ENCODE measurements at places on chromosomes 16 and 17.

- peak; percentile 95 for DNase-seq
Measured at GRCh38 chr17:15185625-15185991, 79.5 kb downstream of the PMP22 start.

- peak; percentile 22 for DNase-seq
Measured at GRCh38 chr17:42135664-42136653, 13.4 kb downstream of the HSPB9 start.

GRCh38 chr16:69195369-69196029 lies 8.5 kb downstream of the SNTB2 start:
- DNase-seq, result no peak

- DNase-seq, result no peak
Measured at GRCh38 chr17:70775679-70776078, 606.3 kb downstream of the KCNJ2 start.

DNA sequence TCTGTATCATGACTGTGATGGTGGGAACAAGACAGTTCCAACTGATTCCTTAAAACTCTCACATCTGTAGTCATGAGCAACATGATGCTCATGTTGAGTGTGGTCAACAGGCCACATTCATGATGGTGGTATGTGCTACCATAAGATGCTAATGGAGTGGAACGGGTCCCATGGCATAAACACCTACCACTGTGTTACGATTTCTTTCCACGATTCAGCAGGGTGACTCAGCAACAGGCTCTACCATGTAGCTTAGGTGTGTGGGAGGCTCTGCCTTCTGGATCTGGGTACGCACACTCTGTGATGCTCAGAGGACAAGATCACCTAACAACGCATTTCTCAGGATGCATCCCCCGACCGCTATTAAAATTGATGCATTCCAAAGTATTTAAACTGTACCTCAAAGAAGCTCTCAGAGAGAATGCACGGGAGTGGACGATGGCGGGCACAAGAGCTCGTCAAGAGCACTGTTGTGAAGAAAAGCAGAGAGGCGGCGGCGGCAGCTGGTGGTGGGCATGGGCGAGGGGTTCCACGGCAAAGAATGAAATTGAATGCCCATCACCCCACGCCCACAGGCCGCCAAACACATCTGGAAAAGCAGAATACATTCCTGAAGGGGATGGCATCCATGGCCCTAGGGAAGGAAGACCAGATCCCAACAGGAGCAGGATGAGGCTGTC lies 133.3 kb downstream of the ZNF778 start:
- DNase-seq, result no peak

DNA sequence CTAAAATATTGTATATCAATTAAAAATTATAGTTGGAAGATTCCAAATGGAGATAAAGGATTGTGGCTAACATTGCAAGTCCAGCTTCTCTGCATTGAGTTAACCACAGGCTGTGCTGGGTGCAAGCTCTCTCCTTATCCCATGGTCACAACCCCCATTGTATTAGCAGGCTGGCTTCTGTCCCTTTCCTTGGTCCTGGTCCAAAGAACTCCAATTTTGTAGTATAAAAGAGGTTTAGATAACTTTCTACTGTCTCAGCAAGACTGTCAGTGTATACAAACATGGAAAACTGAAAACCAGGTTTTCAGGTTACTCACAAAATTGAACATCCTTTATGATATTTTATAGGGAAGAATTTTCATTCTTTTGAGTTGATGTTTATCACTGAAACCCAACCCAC lies 76.6 kb upstream of the HS3ST3A1 start:
- no peak for DNase-seq

DNA sequence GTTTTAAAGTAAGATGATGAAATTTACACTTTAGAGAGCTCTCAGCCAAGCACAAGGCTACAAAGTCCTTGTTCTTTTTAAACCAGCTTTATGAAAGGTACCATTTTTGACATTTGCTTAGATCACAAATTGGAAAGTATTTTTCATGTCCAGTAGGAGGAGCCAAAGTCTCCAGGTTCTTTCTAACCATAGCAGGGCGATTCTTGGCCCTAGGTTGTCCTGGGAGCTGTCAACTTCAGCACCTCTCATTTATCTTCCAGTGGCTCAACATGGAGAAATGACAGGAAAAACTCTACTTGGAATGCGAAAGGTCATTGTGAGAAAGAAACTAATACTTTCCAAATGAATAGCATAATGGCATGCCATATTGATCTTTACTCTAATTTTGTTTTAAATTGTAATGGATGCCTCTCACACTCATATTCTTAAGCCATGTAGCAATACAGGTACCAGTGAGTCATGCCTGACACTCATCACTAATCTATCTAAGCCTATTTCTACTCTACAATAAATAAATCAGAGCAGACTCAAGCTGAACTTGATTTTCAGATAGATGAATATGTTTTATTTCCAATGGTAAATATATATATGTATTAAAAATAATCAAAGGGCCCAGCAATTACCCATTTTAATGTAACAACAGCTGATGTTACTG lies 919.1 kb upstream of the EEF2KMT start:
- DNase-seq, result peak; percentile 4

DNA sequence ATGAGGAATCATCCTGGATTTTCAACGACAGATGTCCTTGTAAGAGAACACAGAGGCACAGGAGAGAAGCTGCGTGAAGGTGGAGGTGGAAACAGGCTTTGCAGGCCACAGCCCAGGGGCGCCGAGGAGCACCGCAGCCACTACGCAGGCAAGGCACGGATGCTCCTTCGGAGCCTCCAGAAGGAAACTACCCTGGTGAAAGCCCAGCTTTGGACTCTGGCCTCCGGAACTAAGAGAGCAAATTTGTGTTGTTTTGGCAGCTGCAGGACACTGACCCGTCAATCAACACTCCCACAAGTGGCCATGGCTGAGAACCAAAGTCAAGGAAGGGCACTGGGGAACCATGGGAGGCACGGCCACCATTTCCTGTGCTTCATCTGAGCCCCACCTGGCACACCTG lies 3.4 kb downstream of the ARL16 start:
- DNase-seq, result no peak

- DNase-seq, result no peak
Measured at GRCh38 chr17:82490512-82491195, 28.9 kb upstream of the FOXK2 start.

DNA sequence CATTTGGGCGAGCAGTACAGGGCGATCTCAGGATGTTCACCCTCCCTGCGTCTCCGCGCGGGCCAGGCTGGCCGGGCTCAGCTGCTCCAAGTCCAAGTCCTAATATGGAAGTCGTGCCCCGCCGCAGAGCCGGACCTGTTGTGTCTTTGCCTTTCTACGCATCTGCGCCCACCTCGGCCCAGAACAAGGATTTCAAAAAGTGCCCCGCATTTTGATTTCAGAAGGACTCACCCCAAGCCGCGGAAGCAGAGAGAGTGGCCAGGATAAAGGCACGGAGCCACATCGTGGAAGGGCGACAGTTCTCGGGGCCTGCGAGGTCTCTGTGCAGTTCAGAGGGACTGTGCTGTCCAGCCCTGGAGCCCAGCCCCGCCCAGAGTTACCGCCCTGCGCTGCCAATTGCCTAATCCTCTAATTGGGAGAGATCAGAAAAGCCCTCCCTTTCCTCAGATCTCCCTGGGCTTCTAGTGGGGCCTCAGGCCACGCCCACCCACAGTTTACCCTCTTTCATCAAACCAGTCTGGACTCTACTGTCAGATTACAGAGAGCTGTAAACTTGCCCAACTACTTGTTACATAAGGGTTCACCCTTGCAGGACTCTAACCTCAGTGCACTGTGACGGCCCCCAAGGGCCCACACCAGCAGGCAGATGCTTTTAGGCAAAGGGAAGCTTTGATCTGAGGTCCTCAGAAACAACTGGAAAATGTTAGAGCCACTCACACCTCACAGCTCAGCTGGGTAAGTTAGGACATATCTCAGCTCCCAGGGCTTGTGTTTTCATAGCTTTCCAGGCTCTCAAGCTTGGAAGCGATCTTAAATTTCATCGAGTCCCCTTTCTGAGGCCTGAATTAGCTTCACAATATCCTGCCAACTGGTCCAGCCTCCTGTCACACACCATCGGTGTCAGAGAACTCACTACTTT lies at the start of gene CES1:
CES1 (minus strand) TSS at position 324 of the 919 bp plus-strand sequence; CDS start at position 283, 41 bp downstream.
- DNase-seq, result no peak

GRCh38 chr17:44604116-44604761 lies 47.0 kb downstream of the FZD2 start:
- DNase-seq, result peak; percentile 23

- peak; percentile 87 for DNase-seq
Measured at GRCh38 chr16:65119901-65120401, 1.9 kb downstream of the CDH11 start.

DNA sequence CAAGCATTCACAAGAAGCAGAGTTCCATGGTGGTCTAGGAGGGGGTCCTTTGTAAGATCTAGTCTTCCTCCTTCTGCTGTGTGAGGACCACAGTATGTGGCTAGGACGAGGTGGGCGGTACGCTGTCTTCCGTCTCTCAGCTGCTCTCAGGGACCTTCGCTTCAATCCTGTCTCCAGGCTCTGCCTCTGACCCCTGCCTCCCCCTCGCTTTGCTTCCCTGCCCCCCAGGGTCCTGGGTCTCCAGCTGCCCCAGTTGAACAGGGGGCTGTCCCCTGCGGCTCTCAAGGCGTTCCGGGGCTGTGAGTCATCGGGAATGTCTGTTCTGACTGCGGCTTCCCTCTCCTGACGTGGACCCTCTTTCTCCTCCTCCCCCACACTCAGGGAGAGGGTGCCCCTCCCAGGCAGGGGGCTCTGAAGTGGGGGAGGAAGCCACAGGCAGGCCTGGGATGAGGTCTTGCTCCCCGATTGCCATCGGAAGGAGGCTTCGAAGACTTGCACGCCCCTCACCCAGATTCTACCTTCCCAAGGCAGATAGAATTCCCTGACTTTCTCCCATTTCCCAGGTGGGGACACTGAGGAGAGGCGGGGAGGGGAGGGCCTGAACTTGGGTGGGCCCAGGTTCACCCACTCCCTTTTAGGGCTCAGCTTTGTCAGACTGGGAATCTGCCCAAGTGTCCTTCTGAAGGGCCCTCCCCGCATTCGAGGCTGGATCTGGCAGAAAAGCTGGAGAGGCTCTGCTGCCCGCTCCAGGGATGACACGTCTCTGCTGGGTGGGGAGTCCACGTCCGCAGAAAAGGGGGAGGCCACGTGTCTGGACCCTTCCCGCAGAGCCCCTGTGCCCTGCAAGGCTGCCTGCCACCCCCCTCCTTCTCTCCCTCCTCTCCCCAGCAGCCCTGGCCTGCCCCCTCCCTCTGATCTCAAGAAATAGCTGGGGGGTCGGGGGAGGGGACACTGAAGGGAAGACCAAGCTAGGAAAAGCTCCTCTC lies 9.1 kb upstream of the COL1A1 start:
- DNase-seq, result peak; percentile 97

GRCh38 chr17:73760439-73760758 lies 116.2 kb upstream of the SDK2 start:
- no peak for DNase-seq

DNA sequence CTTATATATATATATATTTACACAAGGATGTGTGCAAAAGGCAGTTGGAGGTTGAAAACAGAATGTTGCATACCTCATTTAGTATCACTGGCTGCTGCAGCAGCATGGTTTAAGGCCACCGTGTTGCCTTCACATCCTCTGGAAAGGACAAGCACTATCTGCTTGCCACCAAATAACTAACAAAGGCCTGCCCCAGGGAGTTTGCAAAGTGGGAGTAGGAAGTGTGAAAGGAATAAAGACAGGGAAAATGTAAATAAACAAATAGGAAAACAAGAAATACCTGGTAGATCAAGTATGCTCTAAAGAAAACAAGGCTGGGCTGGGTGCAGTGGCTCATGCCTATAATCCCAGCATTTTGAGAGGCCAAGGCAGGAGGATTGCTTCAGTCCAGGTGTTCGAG lies 33.5 kb upstream of the GFOD2 start:
- no peak for DNase-seq

DNA sequence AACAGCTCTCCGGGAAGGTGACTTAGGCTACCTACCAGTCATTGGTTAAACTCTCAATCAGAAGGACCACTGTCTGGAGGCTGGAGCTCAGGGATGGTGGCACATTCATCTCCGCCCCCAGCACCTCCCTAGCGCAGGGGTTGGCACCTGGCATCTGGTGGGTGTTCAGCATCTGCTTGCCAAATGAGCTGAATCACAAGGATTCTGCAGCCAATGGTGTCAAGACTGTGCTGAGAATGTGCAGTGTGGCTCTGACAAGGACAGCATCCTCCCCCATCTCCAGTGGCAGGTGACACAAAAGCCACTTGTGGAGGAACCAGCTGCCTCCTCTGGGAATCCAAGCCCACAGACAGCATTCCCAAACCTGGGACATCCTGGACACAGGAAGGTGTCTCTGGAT lies 35.2 kb downstream of the PLXDC1 start:
- DNase-seq, result no peak

DNA sequence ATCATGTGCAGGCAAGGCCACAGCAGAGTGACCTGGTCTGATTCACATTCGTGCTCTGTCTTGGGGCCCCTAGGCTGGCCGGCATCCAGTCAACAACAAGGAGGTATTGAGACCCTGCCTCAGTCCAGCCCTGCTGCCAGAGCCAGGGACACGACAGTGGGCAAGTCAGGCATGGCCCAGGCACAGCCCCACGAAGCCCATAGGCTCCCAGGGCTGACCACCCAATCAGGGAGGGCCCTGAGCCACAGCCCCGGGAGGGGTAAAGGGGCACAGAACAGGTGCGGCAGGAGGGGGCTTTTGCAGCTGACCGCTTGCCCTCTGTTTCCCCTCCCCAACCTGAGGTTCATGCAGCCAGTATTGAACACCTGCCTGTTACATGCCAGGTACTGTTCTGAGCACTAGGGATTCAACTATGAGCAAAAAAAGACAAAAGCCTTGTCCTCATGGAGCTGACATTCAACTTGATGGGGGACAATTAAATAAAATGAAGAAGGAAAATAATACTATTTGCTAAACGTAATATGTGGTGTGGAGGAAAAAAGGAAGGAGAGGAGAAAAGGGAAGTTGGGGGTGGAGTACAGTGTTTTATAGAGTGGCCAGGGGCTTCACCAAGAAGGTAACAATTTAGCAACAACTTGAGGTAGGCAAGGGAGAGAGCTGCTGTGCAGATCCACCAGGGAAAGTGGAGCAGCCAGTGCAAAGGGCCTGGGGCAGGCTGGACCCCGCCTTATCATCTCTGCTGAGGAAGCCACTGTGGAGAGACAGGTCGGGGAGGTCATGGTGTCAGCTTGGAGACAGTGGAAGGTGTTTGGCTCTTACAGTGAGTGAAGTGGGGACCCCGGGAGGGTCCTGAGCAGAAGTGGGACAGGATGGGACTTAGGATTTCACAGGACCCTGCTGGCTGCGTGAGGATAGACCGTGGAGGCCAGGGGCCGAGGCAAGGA lies 6.1 kb downstream of the DRC3 start:
- no peak for DNase-seq

- peak; percentile 49 for DNase-seq
Measured at GRCh38 chr17:82238472-82239201, 9.8 kb downstream of the SLC16A3 start.

- DNase-seq, result peak; percentile 88
Measured at GRCh38 chr17:38428112-38428642, at the start of gene ARHGAP23. Gene ARHGAP23, plus strand, starts transcription at chr17:38428464. Its CDS starts 22 bp downstream, at chr17:38428486.

Data from adipocyte (in vitro differentiated cells).